ENCODE measurements at places on chromosomes 7 and 10.

GRCh38 chr10:33304423-33305225 lies 29.8 kb downstream of the NRP1 start:
- DNase-seq = no peak

DNA sequence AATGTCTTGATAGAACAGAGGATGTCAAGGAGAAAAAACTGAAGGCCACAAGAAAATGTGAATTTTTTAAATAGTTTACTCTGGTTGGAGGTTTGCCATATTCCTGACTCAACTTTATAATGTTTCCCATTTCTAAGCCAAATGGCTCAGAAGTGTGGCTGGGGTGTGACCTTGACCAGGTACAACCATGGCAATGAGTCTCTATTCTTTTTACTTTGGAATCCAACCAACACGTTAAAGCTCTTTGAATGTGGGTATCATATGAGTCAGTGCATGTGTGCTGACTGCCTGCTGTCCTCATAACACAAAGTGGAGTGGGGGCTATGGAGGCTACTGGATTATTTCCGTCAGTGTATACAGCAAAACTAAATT lies 33.5 kb upstream of the DLD start:
- DNase-seq = no peak

DNA sequence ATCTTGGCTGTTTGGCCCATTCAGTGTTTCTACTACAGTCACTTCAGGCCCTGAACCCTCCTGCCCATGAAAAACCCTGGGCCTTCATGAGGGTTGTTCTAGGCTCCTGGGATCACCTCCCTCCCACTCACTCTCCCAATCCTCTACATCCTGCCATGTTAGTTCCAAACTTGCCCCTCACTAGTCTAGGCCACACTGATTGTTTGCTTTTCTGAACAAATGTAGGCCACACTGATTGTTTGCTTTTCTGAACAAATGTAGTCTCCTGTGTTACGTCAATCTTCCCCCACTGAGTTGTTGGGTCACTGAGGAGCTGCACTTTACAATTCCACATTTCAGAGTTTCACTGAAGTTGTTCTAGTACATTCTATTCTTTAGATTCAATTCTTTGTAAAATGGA lies 5.3 kb upstream of the ALDH18A1 start:
- DNase-seq = no peak

GRCh38 chr10:110784198-110784597 lies 87.5 kb upstream of the PDCD4 start:
- no peak for DNase-seq

DNA sequence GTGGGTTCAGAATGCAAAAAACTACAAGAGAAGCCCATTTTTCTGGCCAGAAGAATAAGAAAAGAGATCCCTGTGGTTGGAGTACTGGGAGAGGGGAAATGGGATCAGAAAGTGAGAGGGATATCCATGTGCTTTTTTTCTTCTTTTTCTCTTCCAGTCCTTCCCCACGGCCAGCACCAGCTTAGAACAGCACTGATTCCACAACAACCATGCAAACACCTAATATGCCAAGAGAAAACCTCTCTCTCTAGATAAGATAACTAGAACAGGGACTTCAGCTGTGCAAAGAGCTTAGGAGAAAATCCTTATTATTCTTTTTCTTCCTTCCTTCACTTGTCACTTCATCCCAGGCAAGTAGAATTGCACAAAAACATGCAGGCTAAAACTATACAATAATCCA lies 83.5 kb downstream of the ELAPOR2 start:
- DNase-seq = no peak

DNA sequence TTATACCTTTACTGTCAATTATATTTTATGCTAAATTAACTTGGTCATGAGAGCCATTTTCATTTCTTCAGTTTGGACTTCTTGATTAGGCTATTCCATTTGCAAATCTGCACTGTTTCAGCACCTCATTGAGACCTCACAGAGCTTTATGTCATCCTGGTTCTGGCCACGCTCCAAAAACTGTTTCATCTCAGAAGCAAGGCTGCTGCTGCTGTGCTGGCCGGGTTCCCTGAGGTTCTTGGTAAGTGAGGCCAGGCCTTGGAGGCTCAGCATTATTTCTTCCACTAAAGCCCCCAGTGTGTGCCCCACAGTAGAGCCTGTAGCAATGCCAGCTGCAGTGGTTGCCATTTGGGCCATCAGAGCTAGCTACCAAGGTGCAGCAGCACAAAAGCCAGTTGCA lies 7.8 kb upstream of the ZNF485 start:
- no peak for DNase-seq

GRCh38 chr7:116340943-116341907 lies 130.9 kb downstream of the TES start:
- no peak for DNase-seq

GRCh38 chr10:75430000-75430763 lies 1.2 kb upstream of the LRMDA start:
- DNase-seq = peak; percentile 40

GRCh38 chr10:75291805-75292204 lies 56.0 kb upstream of the COMTD1 start:
- no peak for DNase-seq

DNA sequence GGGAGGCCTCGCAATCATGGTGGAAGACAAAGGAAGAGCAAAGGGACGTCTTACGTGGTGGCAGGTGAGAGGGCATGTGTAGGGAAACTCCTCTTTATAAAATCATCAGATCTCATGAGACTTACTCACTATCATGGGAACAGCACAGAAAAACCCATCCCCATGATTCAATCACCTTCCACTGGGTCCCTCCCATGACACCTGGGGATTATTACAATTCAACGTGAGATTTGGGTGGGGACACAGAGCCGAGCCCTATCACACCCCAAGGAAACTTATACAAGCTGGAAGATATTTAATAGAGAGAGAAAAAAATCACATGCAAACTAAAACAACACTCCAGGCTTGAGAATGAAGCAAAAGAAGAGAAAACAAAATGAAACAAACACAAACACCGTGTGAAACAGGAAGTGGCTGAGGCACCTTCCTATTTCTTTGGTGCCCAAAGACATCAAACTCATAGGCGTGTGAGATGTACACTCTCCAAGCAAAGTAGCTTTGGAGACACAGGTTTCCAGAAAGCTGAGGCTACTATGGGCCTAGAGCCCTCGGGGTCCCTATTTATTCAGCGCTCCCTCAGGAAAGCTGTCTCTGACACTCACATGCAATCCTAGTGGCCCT lies 97.2 kb downstream of the PRKCQ start:
- no peak for DNase-seq

DNA sequence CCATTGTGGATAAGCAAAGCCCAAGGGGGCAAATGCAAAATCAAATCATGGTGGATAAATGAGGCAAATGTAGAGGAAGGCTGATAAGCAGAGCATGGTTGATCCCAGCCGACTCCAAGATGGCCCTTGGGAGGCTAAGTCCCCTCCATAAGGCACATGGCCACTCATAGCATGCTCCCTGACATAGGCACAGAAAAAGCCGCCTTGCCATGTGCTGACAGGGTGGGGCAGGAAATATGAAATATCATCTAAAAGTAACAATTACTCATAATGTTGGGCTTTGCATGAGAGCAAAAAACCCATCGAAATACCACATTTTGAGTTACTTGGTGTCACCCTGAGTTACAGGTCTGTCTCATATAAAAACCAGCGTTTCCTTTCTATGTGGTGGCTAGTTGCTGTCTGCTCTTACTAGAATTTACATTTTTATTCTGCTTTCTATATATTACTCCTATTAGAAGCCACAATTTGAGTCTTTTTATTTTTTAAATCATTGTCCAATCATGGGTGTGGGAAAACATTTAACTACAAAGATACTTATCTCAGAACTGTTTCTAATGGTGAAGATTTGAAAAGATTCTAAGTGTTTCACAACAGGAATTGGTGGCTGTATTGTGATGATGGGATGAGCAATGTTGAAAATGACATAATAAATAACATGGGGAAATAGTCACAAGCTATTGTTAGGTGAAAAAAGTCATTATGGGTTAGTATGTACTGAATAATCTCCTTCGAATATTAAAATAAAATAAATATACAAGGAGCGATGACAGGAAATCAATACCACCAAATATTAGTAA lies 102.7 kb downstream of the CUBN start:
- DNase-seq = no peak

- no peak for DNase-seq
Measured at GRCh38 chr10:105075031-105075430, 433.9 kb downstream of the SORCS3 start.

DNA sequence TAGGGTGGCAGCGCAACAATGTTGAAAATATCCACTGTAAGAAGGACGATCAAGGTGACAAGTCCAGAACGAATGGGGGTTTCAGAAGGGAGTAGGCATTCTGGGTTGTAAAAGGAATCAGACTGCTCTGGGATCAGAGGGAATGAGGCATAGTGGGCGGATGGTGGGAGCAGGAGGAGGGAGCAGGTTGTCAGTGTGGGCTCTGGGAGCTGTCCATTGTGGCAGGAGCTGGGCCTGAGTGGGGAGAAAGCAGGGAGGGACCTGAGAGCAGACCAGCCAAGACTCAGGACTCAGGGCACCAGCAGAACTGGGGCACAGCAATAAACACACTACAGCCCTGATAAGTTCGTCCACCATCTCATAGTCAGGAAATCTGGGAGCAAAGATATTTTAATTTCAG lies 292.6 kb upstream of the MKI67 start:
- no peak for DNase-seq

GRCh38 chr10:123798856-123799255 lies 92.8 kb downstream of the CPXM2 start:
- DNase-seq = no peak

- DNase-seq = no peak
Measured at GRCh38 chr7:123916240-123916724, 8.8 kb upstream of the SPAM1 start.

GRCh38 chr10:103053659-103054581 lies 135.8 kb downstream of the CNNM2 start:
- DNase-seq = peak; percentile 10

- no peak for DNase-seq
Measured at GRCh38 chr10:99788598-99789256, 6.3 kb downstream of the ABCC2 start.

DNA sequence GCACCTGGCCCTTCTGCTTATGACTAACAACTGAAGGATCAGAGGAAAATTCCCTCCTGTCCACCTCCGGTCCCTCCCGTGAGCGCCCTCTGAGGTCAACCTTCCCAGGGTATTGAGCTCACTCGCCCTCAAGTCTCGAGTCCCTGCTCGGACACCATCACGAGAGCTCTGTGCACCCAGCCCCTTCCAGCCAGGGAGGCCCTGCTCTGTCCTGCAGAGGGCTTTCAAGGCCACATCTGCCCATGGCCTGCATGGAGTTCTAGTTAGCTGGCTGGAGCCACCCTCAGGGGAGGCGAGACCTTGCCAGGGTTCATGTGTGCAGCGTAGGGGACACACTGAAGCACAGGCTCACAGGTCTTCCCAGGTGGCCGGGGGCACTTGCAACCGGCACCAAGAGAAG lies 110.9 kb upstream of the MACROH2A2 start:
- no peak for DNase-seq

DNA sequence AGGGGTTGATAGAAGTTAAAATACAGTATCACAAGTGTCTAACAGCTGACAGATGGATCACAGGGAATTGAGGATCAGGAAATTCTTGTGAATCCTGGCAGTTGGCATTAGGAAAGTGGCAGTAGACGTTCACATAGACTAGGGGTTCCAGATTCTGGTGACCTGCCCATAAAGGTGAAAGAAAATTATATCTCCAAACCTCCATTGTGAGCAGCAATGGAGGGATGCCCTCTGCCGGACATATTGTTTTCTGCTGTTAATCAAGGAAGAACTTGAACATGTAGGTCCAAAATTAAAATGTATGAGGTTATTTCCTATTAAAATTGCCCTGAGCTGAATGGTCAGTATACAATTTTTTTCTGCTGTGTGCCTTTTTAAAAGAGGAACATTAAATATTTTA lies 5.1 kb downstream of the NME8 start:
- no peak for DNase-seq

GRCh38 chr7:116400522-116400921 lies 99.0 kb upstream of the CAV2 start:
- no peak for DNase-seq

DNA sequence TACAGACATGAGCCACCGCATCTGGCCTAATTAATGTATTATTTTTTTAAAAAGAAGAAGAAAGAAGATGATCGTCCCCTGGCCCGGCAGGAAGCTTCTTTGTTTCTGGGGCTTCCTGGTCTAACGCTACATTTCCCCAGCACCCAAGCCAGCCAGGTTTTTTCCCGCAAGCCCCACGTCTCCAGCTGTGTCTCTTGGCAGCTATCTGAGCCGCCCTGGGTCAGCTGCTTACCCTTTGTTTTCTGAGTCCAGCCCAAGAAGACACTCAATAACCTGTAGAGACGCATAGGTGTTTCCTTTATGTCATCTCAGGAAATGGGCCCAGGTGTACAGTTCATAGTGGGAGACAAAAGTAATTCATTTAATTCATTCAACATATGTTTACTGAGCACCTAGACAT lies 110.2 kb downstream of the MTPAP start:
- no peak for DNase-seq

DNA sequence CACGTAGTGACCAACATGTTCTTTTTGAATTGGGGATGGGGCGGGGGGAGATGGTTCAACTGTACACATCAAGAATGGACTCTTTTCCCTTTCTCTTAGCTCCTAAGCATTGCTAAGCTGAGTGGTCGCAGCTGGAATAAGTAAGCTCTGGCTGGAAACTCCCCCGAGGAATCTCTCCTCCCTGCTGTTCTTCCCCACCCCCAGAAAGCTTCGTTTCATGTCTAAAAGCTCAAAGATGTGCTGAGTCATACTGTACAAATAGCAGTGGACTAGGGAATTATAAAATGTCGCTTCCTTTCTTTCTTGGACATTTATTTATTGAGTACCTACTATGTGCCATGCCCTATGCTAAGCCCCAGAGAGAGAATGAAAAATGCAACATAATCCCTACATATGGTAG lies 191.1 kb upstream of the ADO start:
- DNase-seq = no peak

DNA sequence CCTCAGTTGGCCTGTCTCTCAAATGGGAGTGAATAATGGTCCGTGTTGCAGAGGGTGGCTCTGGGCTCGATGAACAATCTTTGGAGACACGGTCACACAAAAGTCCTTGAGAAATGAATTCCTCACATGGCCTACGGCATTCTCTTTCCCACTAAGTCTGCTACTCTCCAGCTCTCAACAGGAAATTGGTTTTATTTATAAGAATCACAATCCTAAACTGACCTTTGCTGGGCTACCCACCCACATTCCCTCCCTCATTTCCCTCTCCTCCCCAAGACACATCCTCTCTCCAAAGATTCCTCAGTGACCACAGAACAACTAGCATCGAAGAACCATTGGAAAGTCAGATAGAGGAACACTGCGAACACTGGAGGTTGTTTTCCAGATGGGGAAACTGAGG lies 4.7 kb downstream of the AFAP1L2 start:
- DNase-seq = no peak

DNA sequence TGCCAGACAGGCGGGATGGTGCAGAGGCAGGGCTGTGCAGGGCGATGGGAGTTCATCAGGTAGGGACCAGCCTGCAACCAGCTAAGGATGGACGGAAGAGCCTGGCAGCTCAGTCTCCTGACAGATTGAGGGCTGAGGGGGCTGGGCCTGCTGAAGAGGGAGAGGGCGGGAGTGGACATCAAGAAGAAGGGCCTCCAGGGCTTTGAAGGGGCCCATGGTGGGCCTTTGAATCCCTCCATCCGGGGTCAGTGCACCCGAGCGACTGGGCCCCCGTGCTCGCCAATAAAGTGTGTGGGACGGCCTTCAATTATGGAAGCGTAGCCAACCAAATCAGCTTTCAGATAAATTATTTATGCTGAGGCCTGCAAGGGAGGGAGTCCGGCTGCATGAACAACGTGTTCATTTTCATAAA lies 431.2 kb downstream of the RPS24 start:
- no peak for DNase-seq

GRCh38 chr10:128263891-128264688 lies 137.9 kb upstream of the MKI67 start:
- DNase-seq = peak; percentile 6

GRCh38 chr10:106873770-106874603 lies 290.5 kb downstream of the SORCS1 start:
- no peak for DNase-seq
